ENCODE measurements at places on chromosomes 12 and 14.

DNA sequence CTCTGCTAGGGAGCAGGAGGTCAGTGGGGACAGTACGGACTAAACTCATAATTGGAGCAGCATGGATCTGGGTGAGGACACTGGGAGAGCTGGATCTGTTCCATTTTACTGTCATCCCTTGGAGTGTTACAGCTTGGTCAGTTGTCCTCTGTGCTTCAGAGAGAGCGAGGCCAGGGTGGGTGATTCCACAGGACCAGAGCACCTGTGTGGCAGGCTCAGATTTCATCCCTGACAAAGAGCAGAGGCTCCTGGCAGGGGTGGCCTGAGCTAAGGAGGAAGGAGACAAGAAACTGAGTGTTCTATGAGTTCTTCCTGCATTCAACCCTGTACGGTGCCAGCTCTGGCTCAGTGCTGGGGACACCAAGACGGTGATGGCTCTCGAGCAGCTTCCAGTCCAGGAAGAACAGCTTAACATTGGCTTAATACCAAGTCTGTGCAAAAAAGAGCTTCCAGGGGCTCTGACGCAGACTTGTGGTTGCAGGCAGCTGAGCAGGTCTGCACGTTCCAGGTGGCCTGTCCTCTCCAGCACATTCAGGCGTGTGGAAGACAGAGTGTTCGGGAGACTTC lies 8.4 kb upstream of the PGF start:
- DNase-seq = no peak

- DNase-seq = no peak
Measured at GRCh38 chr12:3129301-3130056, 52.3 kb downstream of the TSPAN9 start.

DNA sequence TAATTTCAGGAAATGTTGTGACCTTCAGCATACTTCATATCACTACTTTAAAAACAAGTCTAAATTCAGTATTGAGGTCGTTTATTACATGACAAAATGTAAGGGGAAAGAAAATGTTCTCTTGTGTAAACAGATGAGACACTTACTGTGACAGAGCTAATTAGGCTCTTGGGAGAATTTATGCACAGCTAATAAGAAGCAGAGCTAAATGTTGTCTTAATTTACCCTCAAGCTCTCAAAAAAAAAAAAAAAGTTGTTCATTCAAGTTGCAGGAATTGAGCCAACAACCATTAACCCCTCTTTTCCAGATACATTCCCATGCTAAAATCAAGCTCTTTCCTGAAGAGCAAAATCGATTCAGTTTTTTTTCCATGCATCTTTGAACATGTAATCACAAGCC lies 1419.4 kb downstream of the FSCB start:
- no peak for DNase-seq

GRCh38 chr12:80135624-80136023 lies 36.3 kb downstream of the OTOGL start:
- DNase-seq = no peak
